Uterus (tissue), 4 donors: ENCODE measurements at places on chromosomes 3 and 15. TPM values are rescaled to one million over a fixed set of nuclear protein-coding genes. Genes with fewer than 3 reads are reported as not detected.

Gene EPB42
- total RNA-seq, result not detected

Gene CAMK2N2
- not detected for total RNA-seq

Gene HAPLN3
- 18.2 TPM for total RNA-seq

Gene THPO
- total RNA-seq, result 0.29 TPM

Gene OPA1
- total RNA-seq, result 51.6 TPM

Gene MUC20
- 7.3 TPM for total RNA-seq
